Heart right ventricle (tissue), 16 donors: ENCODE measurements at places on chromosomes 7 and 10. TPM values are rescaled to one million over a fixed set of nuclear protein-coding genes. Genes with fewer than 3 reads are reported as not detected.

GRCh38 chr10:116557305-116557880 lies 11.7 kb downstream of the PNLIP start:
- no peak overlapping the region for H3K4me3 ChIP-seq
- no peaks in the 10 kb centered on the region for H3K27me3 ChIP-seq
- no peaks in the 10 kb centered on the region for H3K36me3 ChIP-seq
- no peak overlapping the region for H3K27ac ChIP-seq
- no peaks in the 10 kb centered on the region for H3K4me1 ChIP-seq

The ASB4 gene
- total RNA-seq = 4.6 TPM

The HOXA4 gene
- total RNA-seq = 0.59 TPM

The PTPRE gene
- 28.8 TPM for total RNA-seq

- no peaks in the 10 kb centered on the region for H3K4me1 ChIP-seq
- no peaks in the 10 kb centered on the region for H3K36me3 ChIP-seq
- no peak for DNase-seq
- H3K27me3 ChIP-seq = no peaks in the 10 kb centered on the region
- no peak overlapping the region for H3K27ac ChIP-seq
Measured at GRCh38 chr7:17184805-17185689, 113.4 kb upstream of the AHR start.

GRCh38 chr7:108071551-108071950 lies 58.6 kb downstream of the LAMB4 start:
- H3K36me3 ChIP-seq = no peaks in the 10 kb centered on the region
- H3K4me3 ChIP-seq = no peak overlapping the region
- no peaks in the 10 kb centered on the region for H3K27me3 ChIP-seq

The MOGAT3 gene
- total RNA-seq = not detected

DNA sequence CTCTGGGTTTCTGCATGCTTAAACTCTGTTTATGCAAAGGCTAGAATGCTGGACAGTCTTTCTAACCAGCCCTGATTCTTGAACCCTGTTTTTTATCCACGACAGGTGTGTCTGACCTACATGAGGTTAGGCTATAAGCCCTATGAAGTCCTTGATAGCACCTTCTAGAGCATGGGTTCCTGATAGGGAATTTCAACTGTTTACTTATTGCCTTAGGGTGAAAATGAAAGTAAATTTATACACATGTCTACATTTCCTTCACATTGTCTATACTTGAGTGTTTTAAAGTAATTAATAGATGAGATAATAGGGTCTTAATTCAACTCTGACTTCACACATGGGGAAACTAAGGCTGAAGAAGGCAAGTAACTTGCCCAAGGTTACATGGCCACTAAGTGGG lies 35.5 kb downstream of the ADRA2A start:
- no peaks in the 10 kb centered on the region for H3K4me1 ChIP-seq
- no peak overlapping the region for H3K4me3 ChIP-seq

GRCh38 chr7:101553018-101553770 lies 75.9 kb downstream of the MYL10 start:
- no peak for DNase-seq
- no peak overlapping the region for H3K4me3 ChIP-seq
- H3K4me1 ChIP-seq = no peaks in the 10 kb centered on the region
- no peaks in the 10 kb centered on the region for H3K36me3 ChIP-seq
- H3K27ac ChIP-seq = no peak overlapping the region
